ENCODE measurements at places on chromosomes 6 and 20.
A peak's percentile ranks its signal among the peaks of the same experiment; 100 is the strongest.

GRCh38 chr6:21970569-21971300 is 326.1 kb downstream of the PRL start:
- H3K27ac ChIP-seq: no peak overlapping the region
- H3K4me1 ChIP-seq: peaks cover 6% of the 10 kb centered on the region
- no peak for DNase-seq
- H3K36me3 ChIP-seq: no peaks in the 10 kb centered on the region
- H3K4me3 ChIP-seq: no peak overlapping the region

DNA sequence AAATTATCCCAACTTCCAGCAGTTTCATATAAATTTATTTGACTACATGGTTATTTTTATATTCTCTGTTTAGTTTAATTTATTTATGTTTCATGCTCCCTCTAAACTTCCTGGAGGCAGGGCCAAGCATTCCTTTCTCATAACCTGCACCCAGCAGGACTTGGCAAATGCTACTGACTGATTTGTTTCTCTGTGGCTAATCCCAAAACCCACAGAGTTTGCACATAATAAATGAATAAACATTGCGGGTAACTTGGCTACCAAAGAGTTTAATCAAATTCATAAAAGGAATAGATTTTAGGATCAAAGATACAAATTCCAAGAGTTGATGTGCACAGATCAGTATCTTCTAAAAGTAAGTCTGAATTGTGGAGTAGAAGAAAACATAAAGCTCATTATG is 239.5 kb downstream of the SLC35F1 start:
- H3K4me3 ChIP-seq: no peak overlapping the region
- H3K27ac ChIP-seq: no peak overlapping the region
- H3K4me1 ChIP-seq: no peaks in the 10 kb centered on the region
- H3K36me3 ChIP-seq: no peaks in the 10 kb centered on the region
- no peak for DNase-seq

- no peak for DNase-seq
- H3K4me1 ChIP-seq: no peaks in the 10 kb centered on the region
- H3K27ac ChIP-seq: no peak overlapping the region
- H3K36me3 ChIP-seq: no peaks in the 10 kb centered on the region
Observed at GRCh38 chr6:93323630-93324029, 95.7 kb downstream of the EPHA7 start.

- no peaks in the 10 kb centered on the region for H3K36me3 ChIP-seq
- H3K4me3 ChIP-seq: no peak overlapping the region
- no peaks in the 10 kb centered on the region for H3K27me3 ChIP-seq
- DNase-seq: no peak
- H3K4me1 ChIP-seq: peaks cover 14% of the 10 kb centered on the region
- no peak overlapping the region for H3K27ac ChIP-seq
Observed at GRCh38 chr6:13870214-13870830, 54.4 kb upstream of the RNF182 start.

DNA sequence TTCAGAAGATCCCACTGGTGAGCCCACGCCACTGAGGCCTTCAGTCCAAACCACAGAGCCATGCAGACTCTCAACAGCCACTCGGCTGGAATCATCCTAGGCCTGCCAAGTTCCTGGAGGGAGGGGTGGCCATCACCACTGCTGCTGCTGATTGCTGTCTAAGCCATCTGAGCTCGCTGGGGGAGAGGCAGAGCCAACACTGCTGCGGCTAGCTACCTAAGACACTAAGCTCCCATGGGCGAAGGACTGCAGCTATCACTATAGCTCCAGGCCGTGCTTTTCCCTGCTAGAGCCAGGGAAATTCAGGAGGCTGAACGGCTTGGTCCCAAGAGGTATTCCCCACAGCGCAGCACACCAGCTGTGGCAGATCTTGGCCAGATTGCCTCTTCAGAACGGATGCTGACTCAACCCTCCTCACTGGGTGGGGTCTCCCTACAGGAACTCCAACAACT is 73.6 kb downstream of the TBC1D32 start:
- no peaks in the 10 kb centered on the region for H3K36me3 ChIP-seq
- no peak for DNase-seq
- no peak overlapping the region for H3K4me3 ChIP-seq
- H3K27me3 ChIP-seq: no peaks in the 10 kb centered on the region
- no peak overlapping the region for H3K27ac ChIP-seq

DNA sequence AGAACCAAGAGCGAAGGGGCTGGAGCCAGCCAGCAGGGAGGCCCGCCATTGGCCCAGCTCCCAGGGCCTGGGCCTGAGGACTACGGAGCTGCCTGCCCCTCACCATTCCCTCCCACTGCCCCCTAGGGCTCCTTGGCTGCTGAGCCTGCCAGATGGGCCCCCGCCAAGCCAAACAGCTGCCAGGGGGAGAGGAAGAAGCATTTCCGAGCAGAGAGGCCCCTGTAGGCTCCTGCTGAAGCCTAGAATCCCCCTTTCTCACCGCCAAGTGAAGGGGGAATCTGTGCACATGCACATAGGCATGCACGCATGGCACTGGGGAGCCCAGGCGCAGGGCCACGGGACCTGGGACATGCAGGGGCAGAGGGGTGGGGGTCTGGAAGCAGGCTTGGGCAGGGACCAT is 28.5 kb upstream of the MRPS18A start:
- no peaks in the 10 kb centered on the region for H3K36me3 ChIP-seq
- H3K4me3 ChIP-seq: no peak overlapping the region

- H3K4me1 ChIP-seq: peaks cover 13% of the 10 kb centered on the region
- H3K36me3 ChIP-seq: no peaks in the 10 kb centered on the region
- no peak overlapping the region for H3K27ac ChIP-seq
- DNase-seq: no peak
Observed at GRCh38 chr6:37536491-37537190, 36.9 kb upstream of the CCDC167 start.

DNA sequence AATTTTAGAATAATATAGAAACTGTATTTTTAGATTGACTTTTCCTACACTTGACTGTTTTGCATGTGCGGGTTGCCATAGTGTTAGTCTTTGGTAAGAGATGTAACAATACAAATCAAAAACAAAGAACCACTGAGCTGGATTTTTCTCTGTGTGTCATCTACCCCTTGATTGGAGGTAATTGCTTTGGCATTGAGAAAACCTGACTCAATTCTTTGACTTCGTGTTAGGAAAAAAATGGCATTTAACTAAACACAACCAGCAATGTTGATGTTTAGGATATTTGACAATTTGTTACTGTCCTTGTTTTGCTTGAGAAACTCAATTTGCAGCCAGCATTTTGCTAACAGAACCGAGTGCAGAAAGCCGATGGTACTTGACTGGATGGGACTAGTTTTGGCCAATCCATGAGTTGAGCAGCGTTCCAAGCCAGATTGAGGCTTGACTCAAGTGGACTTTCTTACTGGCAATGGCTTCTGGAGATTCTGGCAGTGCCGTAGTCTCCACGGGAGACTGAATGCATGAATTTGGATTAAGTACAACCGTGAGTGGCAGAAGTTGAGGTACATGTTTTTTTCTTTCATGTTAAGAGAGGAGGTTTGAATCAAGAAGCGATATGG is 17.1 kb downstream of the TPBG start:
- no peak for DNase-seq
- no peak overlapping the region for H3K4me3 ChIP-seq
- H3K4me1 ChIP-seq: no peaks in the 10 kb centered on the region
- H3K27me3 ChIP-seq: no peaks in the 10 kb centered on the region
- H3K27ac ChIP-seq: no peak overlapping the region

- H3K4me1 ChIP-seq: no peaks in the 10 kb centered on the region
- no peak for DNase-seq
- no peaks in the 10 kb centered on the region for H3K36me3 ChIP-seq
- no peaks in the 10 kb centered on the region for H3K27me3 ChIP-seq
- no peak overlapping the region for H3K4me3 ChIP-seq
- H3K27ac ChIP-seq: no peak overlapping the region
Observed at GRCh38 chr6:110173506-110174132, 5.9 kb downstream of the WASF1 start.

DNA sequence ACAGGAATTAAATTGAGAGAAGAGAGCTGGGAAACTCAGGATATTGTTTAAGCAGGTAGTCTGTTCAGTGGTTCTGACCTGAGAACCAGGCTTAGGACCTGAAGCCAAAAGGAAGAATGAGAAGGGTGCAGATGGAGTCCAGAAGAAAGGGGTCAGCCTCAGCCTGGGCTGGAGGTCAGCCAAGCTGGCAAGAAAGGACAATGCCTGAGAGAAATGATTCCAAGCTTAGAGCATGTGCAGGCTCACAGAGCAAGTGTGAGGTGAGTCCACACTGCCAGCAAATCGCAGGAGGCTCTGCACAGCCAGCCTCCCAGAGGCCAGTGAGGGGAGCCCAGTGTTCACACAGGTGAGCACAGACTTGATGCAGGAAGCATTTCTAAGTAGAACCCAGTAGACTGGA is 47.3 kb downstream of the DAAM2 start:
- H3K27ac ChIP-seq: no peak overlapping the region
- peaks cover 16% of the 10 kb centered on the region for H3K4me1 ChIP-seq
- DNase-seq: no peak

DNA sequence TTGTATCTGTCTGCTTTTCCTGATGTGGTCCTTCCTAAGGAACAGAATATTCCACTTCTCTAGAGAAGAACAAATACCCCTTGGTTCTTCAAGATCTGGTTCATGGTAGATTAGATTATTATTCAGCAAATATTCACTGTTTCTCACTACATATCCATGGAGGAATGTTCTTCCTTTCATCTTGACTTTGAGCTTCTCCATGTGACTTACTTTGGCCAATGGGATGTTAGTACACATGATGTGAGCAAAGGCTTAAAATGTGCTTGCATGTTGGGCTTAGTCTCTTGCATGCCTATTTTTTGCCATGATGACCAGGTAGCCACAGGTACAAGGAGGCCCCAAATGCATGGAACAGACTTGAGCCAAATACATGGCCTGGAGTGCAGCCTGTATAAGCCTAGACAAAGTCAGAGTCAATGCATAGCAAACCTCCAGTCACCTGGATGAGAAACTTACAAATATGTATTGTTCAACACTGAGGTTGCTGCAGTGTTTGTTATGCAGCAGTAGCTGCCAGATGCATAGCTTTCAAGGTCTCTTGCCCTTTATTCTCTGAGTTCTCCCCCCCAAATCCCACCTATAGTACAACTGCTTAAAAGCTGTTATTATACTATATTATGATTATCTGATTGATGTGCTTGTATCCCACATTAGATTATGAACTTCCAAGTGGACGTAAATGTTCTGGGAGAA is 50.0 kb upstream of the CHD6 start:
- no peaks in the 10 kb centered on the region for H3K36me3 ChIP-seq
- no peak for DNase-seq
- H3K27ac ChIP-seq: no peak overlapping the region
- no peaks in the 10 kb centered on the region for H3K27me3 ChIP-seq
- no peaks in the 10 kb centered on the region for H3K4me1 ChIP-seq
- no peak overlapping the region for H3K4me3 ChIP-seq

DNA sequence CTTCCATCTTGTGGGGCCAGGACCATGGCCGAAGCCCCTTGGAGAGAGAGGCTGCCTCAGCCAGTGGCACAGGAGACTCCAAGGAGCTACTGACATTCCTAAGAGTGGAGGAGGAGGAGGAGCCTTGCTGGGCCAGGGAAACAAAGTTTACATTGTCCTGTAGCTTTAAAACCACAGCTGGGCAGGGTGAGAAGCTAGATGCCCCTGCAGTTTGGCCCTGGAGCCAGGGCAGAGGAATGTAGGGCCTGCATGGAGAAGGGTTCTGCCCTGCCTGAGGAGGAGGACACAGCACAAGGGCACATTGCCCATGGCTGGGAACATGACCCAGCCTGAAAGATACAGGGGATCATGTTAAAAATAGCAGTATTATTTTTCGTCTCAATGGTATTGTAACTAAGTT is 37.4 kb downstream of the PLCG1 start:
- H3K27me3 ChIP-seq: no peaks in the 10 kb centered on the region
- peak; percentile 64 for DNase-seq
- peaks cover 59% of the 10 kb centered on the region for H3K4me1 ChIP-seq
- no peaks in the 10 kb centered on the region for H3K36me3 ChIP-seq

DNA sequence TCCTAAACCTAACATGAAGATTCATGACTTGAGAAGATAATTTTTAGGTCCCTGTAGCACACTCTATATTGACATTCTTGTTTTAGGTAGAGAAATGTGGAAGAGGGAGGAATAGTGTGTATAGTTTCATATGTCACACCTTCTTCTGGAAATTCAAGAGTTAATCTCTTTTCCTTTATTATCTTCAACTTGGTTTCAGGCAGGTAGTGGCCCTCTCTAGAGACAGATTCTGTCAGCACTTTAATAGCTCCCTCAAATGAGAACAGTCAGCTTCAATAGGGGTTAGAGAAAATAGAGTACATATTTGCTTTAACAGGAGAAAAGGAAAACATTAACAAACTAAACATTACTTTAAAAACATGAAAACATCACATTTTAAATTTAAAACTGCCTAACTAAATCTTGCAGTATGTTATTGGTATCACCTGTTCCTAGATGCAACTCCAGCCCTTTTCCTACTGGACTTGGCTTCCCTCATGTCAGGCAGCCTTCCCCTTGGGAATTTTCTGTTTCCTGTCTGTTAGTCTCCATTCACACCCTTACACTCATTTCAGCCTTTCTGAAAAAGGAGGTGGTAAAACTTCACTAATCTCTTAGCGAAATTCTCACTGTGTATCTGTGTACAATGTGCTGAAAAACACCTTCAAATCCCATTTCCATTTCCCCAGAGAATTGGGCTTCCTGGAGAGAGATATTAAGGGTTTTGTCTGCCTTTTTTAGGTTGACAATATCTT is 192.3 kb upstream of the RNF217 start:
- H3K4me1 ChIP-seq: no peaks in the 10 kb centered on the region
- no peak overlapping the region for H3K4me3 ChIP-seq
- no peak for DNase-seq
- no peaks in the 10 kb centered on the region for H3K27me3 ChIP-seq
- no peak overlapping the region for H3K27ac ChIP-seq

- DNase-seq: no peak
- H3K27ac ChIP-seq: no peak overlapping the region
- no peaks in the 10 kb centered on the region for H3K27me3 ChIP-seq
- H3K4me3 ChIP-seq: no peak overlapping the region
- H3K4me1 ChIP-seq: no peaks in the 10 kb centered on the region
- H3K36me3 ChIP-seq: no peaks in the 10 kb centered on the region
Observed at GRCh38 chr6:122947355-122947754, 48.7 kb upstream of the CLVS2 start.

- no peaks in the 10 kb centered on the region for H3K36me3 ChIP-seq
- no peaks in the 10 kb centered on the region for H3K27me3 ChIP-seq
- no peak for DNase-seq
- H3K4me1 ChIP-seq: peaks cover 6% of the 10 kb centered on the region
Observed at GRCh38 chr6:116450185-116450710, 10.9 kb upstream of the CALHM6 start.

DNA sequence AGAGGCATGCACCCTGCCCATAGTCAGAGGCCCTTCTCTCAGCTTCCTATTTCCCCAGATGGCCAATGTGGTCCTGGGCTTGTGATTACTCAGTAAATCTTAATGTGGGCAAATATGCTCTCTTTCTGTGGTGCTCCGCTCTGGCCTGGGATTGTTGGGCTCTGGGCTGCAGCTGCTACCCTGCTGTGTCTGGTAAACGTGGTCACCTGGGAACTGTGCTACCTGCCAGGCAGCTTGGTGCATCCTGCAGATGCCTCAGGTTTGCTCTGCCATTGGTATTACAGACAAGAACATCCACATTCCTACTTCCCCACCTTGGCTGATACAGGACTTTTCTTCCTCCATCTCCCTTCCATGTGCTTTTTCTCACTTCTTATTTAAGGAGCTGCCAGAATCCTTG is 611.5 kb upstream of the IMPG1 start:
- no peaks in the 10 kb centered on the region for H3K36me3 ChIP-seq
- no peaks in the 10 kb centered on the region for H3K27me3 ChIP-seq
- H3K27ac ChIP-seq: no peak overlapping the region
- no peak overlapping the region for H3K4me3 ChIP-seq
- H3K4me1 ChIP-seq: no peaks in the 10 kb centered on the region
- no peak for DNase-seq

GRCh38 chr20:40677343-40677924 is 11.6 kb downstream of the MAFB start:
- DNase-seq: no peak
- no peaks in the 10 kb centered on the region for H3K27me3 ChIP-seq
- no peaks in the 10 kb centered on the region for H3K36me3 ChIP-seq

Measured in vagina (tissue), 2 donors.